CD8-positive, alpha-beta memory T cell (primary cell): ENCODE measurements at places on chromosomes 7 and 10. TPM values are rescaled to one million over a fixed set of nuclear protein-coding genes. Genes with fewer than 3 reads are reported as not detected.

DLX6 gene
- polyA plus RNA-seq: not detected

EGR2 gene
- polyA plus RNA-seq: not detected

SMIM30 gene
- 53.3 TPM for polyA plus RNA-seq

MYH16 gene
- not detected for polyA plus RNA-seq

CCDC172 gene
- not detected for polyA plus RNA-seq

PON1 gene
- polyA plus RNA-seq: not detected

NRAP gene
- polyA plus RNA-seq: not detected

CUL2 gene
- polyA plus RNA-seq: 19.3 TPM

GRCh38 chr7:103636153-103636552 is 190.1 kb upstream of the SLC26A5 start:
- DNase-seq: no peak
- no peak overlapping the region for H3K4me3 ChIP-seq
- no peaks in the 10 kb centered on the region for H3K36me3 ChIP-seq
- H3K27me3 ChIP-seq: no peaks in the 10 kb centered on the region
- H3K27ac ChIP-seq: no peak overlapping the region
- H3K4me1 ChIP-seq: no peaks in the 10 kb centered on the region

DNA sequence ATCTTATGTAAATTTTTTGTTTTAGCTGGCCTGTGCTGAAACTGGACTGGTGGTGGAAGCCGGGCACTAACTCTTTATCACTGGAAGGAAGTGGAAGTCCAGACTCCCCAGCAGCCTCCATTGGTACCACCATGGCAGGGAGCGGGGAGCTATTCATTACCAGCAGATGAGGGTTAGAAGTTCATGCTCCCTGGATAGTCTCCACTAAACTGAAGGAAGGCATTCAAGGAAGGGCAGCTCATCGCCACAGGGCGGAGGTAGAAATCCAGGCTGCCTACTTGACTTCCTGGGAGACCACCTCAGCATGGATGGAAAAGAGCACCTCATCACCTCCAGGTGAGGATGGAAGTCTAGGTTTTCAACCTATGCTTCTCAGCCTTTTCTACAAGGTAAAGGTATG is 130.9 kb downstream of the SLC16A9 start:
- H3K27ac ChIP-seq: no peak overlapping the region
- no peaks in the 10 kb centered on the region for H3K36me3 ChIP-seq
- H3K27me3 ChIP-seq: no peaks in the 10 kb centered on the region
- DNase-seq: no peak
- no peaks in the 10 kb centered on the region for H3K4me1 ChIP-seq

GRCh38 chr10:100923580-100923979 is 10.8 kb downstream of the SLF2 start:
- H3K27ac ChIP-seq: no peak overlapping the region
- H3K4me1 ChIP-seq: no peaks in the 10 kb centered on the region
- no peak for DNase-seq
- no peak overlapping the region for H3K4me3 ChIP-seq
- H3K27me3 ChIP-seq: no peaks in the 10 kb centered on the region

DNA sequence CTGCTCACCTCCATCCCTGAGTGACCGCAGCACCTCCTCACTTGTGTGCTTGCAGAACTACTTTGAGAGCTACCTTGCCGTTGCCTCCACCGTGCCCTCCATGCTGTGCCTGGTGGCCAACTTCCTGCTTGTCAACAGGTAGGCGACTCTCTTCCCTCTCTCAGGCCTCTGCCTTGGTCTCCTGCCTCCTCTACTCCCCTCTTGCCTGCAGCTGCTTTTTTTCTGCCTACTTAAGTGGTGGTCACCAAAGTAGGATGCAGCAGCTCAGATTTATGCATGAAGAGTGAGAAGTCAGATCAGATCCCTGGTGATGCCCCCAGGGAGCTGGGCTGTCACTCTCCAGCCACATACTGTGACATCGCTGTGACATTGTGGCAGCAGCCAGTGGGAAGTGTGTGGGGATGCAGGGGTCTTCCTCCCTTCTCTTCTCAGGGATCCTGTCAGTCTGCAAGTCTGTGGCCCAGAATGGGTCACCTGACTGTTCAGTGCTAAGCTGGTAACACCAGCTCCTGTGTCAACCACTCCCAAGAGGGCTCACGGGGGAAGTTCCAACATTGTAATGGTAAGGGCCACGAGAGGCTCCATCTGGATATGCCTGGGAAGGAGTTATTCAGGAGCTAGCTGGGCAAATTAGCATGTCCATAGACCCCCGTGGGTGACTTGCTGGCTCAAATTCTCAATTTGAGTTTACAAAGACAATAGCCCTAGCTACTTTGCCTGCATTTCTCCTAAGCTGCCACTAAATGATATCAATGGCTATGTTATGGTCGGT is 25.3 kb downstream of the SLC29A3 start:
- DNase-seq: no peak
- H3K4me1 ChIP-seq: no peaks in the 10 kb centered on the region
- no peak overlapping the region for H3K27ac ChIP-seq
- no peaks in the 10 kb centered on the region for H3K36me3 ChIP-seq
- H3K4me3 ChIP-seq: no peak overlapping the region
- H3K27me3 ChIP-seq: no peaks in the 10 kb centered on the region

DNA sequence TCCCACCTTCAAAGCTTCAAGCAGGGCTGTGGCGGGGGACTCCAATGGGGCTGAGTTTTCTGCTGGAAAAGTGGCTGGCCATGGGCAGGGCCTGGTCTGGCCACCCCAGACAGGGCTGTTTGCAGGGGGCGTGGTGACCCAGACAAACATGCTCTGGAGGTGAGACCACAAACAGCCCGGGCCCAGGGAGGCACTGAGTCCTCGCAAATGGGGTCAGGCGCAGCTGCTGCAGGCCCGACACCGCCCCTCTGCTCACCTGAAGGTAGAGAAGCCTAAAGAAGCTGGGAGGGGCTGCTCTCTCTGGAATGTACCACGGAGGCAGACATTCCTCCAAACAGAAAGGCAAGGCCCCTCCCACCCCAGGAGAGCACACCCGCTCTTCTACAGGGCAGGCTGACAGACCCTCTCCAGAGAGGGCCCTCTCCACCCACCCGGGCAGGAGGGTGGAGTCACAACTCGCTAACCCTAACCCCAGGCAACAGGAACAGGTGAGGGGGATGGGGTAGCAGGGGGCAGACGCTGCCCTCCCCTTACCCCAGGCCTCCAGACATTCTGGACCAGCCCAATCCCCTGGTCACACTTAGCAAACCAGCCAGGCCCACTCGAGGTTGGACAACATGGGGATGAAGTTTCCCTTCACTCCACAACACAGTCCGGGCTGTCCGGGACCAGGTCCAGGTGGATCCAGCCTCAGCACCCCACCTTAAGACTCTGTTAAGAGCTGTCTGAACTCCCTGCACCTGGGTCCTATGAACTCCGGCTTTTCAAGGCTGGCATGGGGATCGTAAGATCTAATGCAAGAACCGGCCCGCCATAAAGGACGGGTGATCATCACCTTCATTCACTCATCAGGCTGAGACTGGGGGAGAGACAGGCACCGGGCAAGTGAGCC is 32.3 kb downstream of the OAT start:
- no peak for DNase-seq

DNA sequence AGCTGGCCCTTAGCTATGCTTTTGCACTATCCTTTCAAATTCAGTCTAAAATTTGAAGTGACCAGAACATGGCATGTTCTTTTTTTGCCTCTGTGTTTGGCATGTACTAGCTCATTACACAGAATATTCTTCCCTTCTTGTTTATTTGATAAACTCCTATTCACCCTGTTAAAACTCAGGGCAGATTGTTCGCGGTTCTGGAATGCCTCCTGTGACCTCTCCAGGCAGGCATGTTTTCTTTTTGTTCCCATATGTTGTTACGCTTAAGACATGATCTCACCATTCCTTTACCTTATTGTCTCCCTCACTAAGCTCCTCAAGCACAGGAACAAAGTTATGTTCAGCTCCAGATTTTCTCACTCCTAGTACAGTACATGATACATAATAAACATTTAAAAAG is 181.7 kb downstream of the CCSER2 start:
- H3K4me3 ChIP-seq: no peak overlapping the region
- no peak for DNase-seq
- H3K27ac ChIP-seq: no peak overlapping the region
- peaks cover 13% of the 10 kb centered on the region for H3K36me3 ChIP-seq
- H3K4me1 ChIP-seq: no peaks in the 10 kb centered on the region
- no peaks in the 10 kb centered on the region for H3K27me3 ChIP-seq

GRCh38 chr7:142385491-142386340 is 127.9 kb upstream of the PRSS58 start:
- H3K27me3 ChIP-seq: no peaks in the 10 kb centered on the region
- no peaks in the 10 kb centered on the region for H3K36me3 ChIP-seq
- DNase-seq: peak; percentile 35

DNA sequence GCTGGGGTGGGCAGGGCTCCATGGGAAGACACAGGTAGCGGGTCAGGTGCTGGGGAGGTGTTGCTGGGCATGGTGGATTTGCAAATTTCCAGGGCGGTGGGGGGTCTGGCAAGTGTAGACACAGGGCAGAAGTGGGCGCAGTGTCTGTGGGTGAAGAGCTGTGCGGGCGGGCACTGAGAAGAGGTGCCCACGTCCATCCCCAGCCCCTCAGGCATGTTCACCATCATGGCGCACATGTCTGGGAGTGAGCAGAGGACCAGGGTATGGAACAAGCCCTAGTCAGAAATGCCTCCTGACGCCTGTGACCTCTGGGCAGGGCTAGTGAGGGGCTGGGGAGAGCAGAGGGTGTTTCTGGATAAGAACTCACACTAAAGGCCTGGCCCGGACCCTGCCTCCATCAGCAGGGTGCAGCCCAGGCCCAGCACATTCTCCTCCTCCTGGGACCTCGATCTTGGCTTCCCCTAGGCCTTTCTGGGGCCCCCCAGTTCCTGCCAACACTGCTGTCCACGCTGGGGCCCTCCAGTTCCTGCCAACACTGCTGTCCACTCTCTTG is 612.9 kb downstream of the PTPRN2 start:
- DNase-seq: no peak
- H3K36me3 ChIP-seq: no peaks in the 10 kb centered on the region

DNA sequence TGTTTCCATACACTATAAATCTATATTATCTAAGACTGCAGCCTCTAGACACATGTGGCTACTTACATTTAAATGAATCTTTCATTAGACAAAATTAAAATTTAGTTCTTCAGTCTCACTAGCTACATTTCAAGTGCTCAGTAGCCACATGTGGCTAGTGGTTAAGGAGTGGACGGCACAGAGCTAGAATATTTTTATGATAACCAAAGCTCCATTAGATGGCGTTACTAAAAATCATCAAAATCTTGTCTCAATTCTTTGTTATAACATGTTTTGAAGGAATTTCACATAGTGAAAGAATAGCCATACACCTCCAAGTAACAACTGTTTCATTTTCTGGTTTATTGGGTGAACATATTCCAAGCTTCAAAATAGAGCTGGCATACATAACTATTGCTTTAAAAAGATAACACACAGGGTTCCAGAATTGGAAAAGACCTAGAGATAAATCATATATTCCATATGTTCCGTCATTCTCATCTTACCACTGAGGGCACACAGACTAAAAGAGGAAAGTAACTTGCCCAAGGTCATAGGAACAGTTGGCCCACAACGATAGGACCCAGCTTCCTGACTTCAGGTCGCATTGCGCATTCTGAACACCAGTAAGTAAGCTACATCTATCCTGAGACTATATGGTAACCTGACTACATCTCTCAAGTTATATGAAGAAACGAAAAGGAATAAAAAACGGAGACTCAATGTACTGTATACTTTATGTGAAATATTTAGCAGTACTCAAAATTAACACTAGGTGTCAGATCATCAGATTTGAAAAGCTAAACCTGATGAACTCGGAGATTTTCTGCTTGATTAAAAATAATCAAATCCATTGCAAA is 66.6 kb downstream of the CAV1 start:
- H3K27me3 ChIP-seq: peaks cover 3% of the 10 kb centered on the region
- DNase-seq: no peak
- H3K36me3 ChIP-seq: no peaks in the 10 kb centered on the region

DNA sequence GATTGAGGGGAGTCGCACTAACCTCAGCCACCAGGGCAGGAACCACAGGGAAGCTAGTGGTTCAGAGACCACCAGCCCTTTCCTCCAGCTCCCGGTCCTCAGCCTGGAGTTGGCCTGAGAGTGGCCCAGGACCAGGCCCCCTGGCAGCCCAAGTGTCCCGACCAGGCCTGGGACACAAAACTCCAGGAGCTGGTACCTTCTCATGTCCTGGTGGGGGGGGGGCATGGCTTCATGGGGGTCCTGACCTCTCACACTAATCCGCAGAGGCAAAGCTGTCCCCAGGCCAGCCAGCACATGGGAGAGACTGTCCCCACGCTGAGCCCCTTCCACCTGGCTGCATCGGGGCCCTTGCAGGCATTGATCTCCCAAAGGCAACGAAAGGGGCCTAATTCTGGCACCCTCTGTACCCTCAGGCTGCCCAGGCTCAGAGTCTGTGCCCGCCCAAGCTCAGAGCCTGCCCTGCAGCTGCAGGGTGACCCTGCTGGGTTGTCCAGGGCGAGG is 28.2 kb downstream of the GPRIN2 start:
- H3K27ac ChIP-seq: no peak overlapping the region
- no peaks in the 10 kb centered on the region for H3K36me3 ChIP-seq
- peak; percentile 44 for DNase-seq
- no peaks in the 10 kb centered on the region for H3K27me3 ChIP-seq
- no peak overlapping the region for H3K4me3 ChIP-seq

DNA sequence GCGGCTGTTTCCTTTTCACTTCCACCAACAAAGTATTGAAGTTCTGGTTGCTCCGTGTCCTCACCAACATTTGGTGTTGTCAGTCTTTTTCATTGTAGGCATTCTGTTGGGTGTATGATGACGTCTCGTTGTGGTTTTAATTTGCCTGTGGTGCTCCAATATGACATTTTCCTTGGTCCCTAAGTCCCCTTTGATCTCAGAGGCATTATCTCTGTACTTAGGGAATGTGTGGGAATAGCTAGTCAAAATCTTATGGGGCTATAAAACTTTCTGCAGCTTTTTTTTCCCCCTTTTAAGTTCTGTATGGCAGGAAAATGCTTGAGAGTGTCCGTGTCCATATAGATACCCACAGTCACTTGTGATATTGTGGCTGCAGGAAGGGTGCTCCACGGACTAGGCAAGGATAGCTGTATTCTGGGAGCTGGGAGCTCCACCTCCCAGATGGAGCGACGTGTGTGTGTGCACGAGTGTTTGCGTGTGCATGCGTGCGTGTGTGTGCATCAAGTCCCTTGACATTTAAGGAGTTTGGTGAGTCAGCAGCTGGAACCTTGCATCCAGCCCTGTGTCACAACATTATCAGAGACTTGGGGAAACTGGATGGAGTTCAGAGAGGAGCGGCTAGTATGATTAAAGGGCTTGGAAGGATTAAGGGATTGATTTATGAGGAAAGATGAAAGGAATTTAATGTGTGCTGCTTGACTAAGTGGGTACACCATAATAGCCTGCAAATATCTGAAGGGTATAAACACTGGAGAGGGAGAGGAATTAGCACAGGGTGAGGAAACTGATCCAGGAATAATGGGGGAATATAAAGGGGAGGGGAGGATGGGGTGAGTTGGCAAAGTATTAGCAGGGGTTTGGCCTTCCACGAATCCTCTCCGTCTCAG is 66.8 kb downstream of the LRMDA start:
- no peak overlapping the region for H3K27ac ChIP-seq
- H3K27me3 ChIP-seq: no peaks in the 10 kb centered on the region
- H3K4me3 ChIP-seq: no peak overlapping the region

DNA sequence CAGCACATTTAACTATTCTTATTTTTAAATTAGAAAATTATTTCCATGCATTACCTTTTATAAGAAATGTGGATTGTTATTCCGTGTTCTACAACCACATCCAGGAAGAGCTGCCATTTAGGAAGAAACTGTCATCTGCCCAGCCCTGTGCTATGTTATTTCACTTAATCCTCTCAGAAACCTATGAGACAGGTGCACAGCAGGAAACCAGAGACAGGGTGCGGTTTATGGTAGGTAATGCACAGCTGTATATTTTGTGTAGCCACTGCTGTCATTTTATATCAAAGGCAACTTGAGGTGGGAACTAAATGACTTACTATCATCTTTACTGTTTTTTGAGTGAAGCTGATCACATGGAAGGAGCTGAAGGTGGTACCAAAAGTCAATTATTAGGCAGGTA is 232.3 kb downstream of the MAGI2 start:
- H3K27ac ChIP-seq: no peak overlapping the region
- no peaks in the 10 kb centered on the region for H3K36me3 ChIP-seq
- no peaks in the 10 kb centered on the region for H3K4me1 ChIP-seq
